ENCODE measurements at places on chromosomes 1 and 21.

GRCh38 chr1:182643699-182644098 lies 39.5 kb upstream of the RGS16 start:
- no peak for DNase-seq

- DNase-seq = no peak
These were observed 11.8 kb upstream of the FUBP1 start for GRCh38 chr1:77990629-77991204.

DNA sequence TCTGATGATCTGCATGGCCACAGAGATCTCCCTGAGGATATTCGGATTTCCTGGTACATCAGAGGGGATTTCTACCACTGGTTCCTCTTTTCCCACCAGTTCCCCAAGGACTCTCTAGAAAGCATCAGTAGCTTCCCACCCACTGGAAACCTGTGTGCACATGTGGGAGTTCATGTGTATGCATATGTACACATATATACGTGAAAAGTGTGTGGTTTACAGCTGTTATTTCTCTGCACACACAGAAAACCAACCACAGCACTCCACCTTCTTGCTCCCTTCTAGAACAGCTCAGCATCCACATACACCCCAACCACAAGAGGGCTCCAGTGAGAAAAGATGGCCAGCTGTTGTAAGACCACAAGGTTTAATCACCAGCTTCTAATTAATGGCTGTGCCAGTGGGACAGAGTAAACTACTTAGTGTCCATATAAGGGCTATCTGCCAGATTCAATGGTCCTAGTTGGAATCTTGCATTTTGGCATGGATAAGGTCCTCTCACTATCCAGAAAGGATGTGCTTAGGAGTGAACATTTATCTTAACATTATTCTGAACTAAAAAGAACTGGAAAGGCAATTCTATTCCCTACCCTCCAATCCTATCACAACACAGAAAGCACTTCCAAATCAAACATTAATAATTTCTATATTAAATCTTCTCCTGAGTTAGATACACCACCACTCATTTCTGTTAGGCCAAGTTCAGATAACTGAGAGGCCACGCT lies 24.1 kb downstream of the GPR3 start:
- DNase-seq = no peak

GRCh38 chr21:44723177-44724131 lies 12.1 kb upstream of the TSPEAR start:
- no peak for DNase-seq

DNA sequence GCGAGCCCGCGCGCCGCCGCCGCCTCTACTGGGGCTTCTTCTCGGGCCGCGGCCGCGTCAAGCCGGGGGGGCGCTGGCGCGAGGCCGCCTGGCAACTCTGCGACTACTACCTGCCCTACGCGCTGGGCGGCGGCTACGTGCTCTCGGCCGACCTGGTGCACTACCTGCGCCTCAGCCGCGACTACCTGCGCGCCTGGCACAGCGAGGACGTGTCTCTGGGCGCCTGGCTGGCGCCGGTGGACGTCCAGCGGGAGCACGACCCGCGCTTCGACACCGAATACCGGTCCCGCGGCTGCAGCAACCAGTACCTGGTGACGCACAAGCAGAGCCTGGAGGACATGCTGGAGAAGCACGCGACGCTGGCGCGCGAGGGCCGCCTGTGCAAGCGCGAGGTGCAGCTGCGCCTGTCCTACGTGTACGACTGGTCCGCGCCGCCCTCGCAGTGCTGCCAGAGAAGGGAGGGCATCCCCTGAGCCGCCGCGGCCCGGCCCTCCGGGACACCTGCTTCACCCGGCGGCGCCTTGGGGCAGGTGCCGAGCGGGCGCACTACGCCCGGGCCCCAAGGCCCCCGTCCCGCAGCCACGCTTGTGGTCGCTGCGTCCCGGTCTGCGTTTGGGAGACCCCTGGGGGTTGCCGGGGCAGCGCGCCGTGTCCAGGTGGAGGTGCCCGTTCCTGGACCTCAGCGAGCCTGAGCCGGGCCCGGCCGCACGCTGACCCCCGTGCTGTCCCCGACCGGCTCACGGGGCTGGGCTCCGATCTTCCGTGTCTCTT lies 944 bp downstream of the B3GALT6 start:
- no peak for DNase-seq

DNA sequence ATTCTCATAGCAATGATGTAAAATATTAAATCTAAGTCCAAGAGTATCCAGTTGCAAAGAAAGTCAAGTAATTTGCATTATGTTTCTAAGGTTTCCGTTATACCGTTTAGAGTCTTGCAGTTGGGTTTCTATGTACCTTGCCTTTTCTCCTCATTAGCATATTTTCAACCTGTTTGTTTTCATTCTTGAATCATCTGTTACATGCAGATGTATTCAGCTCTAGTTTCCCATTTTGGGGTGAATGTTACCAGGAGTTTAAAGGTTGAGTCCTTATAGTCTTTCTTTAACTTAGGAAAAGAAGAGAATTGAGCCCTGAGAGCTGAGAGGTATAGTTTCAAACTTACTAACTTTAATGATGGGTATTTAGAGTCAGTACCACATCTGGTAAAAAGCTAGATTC lies 139.9 kb downstream of the NFIA start:
- DNase-seq = no peak

GRCh38 chr1:230310381-230311163 lies 115.6 kb downstream of the PGBD5 start:
- DNase-seq = peak; percentile 15

- no peak for DNase-seq
These were observed 229.9 kb downstream of the AKT3 start for GRCh38 chr1:243620096-243620495.

DNA sequence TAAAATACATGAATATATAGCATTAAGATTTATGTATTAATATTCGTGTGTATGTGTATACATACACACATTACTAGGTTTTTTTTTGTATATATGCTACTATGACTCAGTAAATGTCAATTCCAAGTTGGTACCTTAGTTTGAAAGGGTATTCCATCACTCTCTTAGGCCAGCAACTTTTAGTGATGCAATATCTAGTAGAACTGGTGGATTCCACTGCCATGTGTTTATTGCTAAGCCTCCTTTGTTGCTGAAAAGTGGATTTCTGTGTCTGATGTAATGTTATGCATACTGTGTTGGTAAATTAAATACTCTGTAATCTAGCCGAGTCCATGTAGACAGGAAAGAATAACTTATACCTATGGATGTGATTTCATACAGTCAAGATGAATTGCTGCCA lies 16.9 kb upstream of the COL11A1 start:
- no peak for DNase-seq

DNA sequence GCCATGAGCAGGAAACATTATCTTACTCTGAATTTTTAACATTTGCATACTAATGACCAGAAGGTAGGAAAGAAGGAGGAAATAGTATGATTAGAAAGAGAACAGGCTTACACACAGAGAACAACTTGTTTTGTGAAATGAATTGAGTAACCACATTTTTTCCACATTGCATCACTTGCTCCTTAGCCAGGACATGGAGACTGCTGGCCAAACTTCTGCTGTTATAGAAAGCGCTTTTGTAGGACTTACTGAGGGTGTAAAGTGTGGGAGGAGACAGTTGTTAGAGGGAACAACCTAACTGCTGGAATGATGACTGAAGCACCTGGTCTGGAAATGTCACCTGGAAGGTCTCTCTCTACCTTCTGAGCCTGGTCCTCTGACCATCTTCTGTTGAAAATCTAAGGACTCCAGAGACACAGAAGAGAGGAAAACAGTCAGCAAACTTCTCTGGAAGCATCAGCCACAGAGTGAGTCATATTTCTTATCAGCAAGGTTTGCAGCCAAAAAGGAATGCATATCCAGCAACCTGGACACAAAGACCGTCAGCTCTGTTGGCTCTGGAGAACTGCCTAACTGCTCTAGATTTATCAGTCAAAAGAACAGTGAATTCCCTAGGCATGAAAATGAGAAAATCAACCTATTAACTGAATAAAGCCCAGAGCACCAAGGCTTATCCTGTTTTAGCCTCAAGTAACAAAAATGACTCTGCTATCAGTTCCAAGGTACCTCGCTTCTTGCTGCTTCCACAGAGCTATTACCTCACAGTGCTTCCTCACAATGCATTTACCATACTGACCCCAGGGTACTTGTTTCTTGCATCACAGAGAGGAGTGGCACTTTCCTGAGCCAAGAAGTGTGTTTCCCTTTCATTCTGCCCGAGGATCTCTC lies 88.0 kb upstream of the SLFNL1 start:
- DNase-seq = no peak

- no peak for DNase-seq
These were observed 134.2 kb downstream of the ROR1 start for GRCh38 chr1:63908016-63908415.

- DNase-seq = no peak
These were observed 605.3 kb upstream of the USP24 start for GRCh38 chr1:55820501-55820900.

- DNase-seq = no peak
These were observed 782 bp downstream of the CSDE1 start for GRCh38 chr1:114756949-114757454.

GRCh38 chr1:44406737-44407429 lies 1.8 kb downstream of the RNF220 start:
- no peak for DNase-seq

- DNase-seq = no peak
These were observed 1.7 kb upstream of the AKT3 start for GRCh38 chr1:243851765-243852164.

DNA sequence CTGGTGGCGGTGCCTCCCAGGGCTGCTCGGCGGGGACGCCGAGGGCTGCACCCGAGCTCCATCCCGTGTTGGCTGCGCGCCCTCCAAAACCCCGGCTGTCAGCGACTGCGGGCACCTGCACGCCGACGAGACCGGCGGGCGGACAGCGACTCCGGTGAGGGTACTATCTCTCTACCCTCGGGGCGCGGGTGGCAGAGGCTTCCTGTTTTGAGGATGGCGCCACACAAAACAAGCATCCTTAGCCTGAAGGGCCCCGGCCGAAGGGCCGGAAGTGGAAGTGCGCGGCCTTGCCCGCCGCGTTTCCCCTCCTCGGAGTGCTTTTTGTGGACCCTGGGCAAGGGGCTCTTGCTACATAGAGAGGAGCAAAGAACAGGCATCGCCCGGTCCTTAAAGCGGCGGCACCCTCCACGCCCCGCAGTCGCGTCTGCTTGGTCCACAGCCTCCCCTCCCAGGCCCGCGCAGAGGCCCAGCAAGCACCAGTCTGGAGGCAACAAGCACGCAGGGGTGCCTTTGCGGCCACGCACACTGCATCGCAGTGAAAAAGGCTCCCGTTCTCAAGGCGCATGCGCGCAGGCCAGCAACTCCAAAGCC lies 561 bp upstream of the COQ8A start:
- peak; percentile 43 for DNase-seq

Data from stimulated activated CD8-positive, alpha-beta memory T cell treated with anti-CD3 and anti-CD28 coated beads, Interleukin-15, amount 100 ng/mL, for 48 hours (primary cell).